ENCODE measurements at places on chromosomes 4 and X.

DNA sequence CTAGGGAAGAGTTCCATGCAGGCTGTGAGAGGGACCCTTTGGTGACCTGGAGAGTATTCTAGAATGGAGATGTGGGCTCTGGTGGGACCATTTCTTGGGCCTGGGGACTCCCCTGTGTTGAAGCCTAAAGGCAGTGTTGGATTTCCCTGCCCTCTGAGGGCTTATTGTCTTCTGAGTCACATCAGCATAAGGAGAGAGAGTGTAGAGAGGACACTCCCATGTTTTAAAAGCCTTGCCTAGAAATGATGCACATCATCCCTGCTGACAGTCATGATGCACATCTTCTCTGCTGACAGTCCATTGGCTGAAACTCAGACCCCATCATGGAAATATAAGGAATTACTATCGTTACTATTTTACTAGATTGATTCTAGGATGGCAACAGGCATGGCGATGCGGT, 51.9 kb downstream of the FAM114A1 start:
- no peak for DNase-seq

GRCh38 chr4:19987746-19988145, 264.0 kb upstream of the SLIT2 start:
- DNase-seq: no peak

- DNase-seq: no peak
Observed at GRCh38 chrX:12950851-12951594, 23.9 kb upstream of the TMSB4X start.

- DNase-seq: no peak
Observed at GRCh38 chrX:114959729-114960128, 57.7 kb downstream of the IL13RA2 start.

DNA sequence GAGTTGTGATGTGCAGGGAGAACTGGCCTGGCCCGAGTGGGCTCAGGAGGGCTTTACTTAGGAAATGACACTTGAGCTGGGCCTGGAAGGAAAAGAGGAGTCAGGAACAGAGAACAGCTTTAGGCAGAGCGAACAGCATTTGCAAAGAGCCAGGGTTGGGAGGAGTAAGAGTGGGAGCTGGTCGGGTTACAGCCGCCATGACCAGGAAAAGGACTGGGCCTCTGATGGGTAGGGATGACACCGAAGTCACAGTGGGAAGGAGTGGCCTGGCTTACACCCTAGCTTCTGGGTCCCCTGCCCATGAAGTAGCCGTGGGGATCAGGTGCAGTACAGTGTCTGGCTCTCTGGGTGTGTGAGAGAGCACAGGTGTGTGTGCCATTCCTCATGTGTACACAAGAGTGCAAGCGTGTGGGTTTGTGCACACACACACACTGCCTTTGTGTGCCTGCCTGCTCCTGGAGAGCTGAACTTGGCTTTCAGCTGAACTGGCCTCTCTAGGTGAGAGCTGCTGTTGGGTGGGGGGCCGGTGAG, 31.6 kb downstream of the TRMT44 start:
- DNase-seq: no peak

DNA sequence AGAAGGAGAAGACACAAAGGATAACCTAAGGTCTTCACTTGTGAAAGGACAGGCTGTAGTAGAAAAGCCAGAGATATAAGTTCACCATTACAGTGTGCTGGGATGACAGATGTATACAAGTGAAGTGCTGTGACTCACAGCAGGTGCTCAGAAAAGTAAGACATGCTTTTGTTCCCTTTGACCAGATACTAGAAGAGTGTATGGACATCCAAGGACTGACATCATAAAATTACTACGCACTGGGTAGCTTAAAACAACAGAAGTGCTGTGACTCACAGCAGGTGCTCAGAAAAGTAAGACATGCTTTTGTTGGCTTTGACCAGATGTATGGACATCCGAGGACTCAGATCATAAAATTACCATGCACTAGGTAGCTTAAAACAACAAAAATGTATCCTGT, 61.6 kb upstream of the BTC start:
- DNase-seq: no peak

- no peak for DNase-seq
Observed at GRCh38 chrX:71365356-71365874, 742 bp upstream of the TAF1 start.

- DNase-seq: no peak
Observed at GRCh38 chr4:114386637-114387233, 211.9 kb upstream of the UGT8 start.

DNA sequence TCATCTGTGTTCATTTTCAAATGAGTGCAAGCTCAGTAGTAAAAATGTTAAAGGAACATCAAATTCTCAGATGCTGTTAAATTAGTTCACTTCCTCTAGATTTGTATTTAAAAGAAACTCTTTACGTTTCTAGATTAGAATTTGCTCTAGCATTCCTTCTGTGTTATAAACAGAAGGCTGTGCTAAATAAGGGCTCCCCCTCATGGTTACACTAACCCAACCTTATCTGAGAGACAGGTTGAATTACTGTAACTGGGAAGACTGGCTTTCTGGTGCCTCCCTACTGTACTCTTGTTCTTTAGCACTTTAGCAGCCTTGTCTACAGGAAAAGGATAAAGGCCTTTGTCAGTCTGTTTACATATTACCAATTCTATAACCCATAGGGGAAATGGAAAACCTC, 56.8 kb downstream of the RXFP1 start:
- DNase-seq: no peak

DNA sequence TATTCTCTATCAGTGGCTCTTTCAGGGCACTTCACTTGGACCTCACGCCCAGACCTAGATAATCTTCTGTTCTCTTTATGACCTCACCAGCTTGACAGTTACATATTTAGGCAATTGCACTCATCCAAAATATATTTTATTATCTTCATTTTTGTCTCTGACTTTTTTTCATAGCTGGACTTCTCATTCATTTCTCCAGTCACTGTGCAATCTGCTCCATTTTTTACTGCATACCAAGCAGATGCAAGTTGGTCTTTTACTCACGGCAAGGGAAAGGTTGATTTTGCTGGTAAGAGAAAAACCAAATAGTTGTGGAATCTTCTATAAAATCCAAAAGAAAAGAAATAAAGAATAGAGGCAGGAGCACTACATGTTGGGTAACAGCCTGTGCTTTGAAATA, 31.7 kb downstream of the MAD2L1 start:
- no peak for DNase-seq

DNA sequence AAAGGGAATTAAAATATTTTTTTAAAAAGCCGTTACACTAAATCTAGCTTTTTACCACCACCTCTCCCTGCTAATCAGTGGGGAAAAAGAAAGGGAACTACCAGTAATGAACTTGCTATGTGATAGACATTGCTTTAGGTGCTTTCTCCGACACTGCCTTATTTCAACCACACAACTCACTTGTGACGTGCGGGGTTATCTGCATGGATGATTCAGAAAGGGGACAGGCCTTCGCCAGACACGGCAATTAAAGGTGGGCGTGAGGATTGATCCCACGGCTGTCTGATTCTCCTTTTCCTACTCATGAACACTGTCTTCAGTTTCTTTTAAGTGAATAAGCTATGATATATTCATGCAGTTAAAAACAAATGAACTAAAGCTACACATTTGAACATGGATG, 882 bp upstream of the CXCR3 start:
- no peak for DNase-seq

DNA sequence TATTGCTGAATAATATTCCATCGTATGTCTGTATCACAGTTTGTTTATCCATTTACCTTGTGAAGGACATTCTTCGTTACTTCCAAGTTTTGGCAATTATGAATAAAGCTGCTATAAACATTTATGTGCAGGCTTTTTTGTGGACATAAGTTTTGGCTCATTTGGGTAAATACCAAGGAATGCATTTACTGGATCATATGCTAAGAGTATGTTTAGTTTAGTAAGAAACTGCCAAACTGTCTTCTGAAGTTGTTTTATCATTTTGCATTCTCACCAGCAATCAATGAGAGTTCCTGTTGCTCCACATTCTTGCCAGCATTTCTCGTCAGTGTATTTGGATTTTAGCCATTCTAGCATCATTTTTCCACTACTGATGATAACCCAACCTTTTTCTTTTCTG, 232.7 kb upstream of the NR3C2 start:
- no peak for DNase-seq

DNA sequence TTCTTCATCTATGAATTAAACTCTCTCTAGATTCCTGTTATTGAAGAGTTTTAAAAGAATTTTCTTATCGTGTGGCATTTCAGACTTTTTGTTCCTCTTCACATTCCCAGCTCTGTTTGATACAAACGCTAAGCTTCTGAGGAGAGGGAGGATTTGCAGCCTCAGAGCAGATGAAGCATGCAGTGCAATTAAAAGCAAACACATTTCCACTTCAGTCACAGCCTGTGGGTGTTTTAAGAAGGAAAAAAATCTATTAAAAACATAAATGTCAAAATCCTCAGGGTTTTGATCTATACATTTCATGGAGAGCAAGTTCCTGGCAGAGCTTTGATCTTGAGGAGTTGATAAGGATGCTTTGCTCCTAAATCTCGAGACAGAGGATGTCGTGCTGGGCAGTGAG, 442.4 kb upstream of the BOD1L1 start:
- no peak for DNase-seq

GRCh38 chrX:78476701-78477100, 149.3 kb upstream of the CYSLTR1 start:
- DNase-seq: no peak

- no peak for DNase-seq
Observed at GRCh38 chr4:140042634-140043033, 111.3 kb downstream of the MAML3 start.
